ENCODE measurements at places on chromosomes 11 and 22. TPM values are rescaled to one million over a fixed set of nuclear protein-coding genes. Genes with fewer than 3 reads are reported as not detected.

Gene LGALS12
- 80.9 TPM for total RNA-seq

Gene OR6T1
- total RNA-seq = not detected

Gene KCNK4
- not detected for total RNA-seq

Gene GDPD5
- total RNA-seq = 46.2 TPM

Gene P4HA3
- 1.0 TPM for total RNA-seq

Gene SHISAL1
- total RNA-seq = 3.3 TPM

Gene SLC6A5
- not detected for total RNA-seq

Gene SLC5A1
- 1.2 TPM for total RNA-seq

Gene RANBP1
- 75.9 TPM for total RNA-seq

Gene KCNQ1OT1
- 3.0 TPM for total RNA-seq

- DNase-seq = no peak
Measured at GRCh38 chr11:134063991-134064747, 4.7 kb upstream of the JAM3 start.

DNA sequence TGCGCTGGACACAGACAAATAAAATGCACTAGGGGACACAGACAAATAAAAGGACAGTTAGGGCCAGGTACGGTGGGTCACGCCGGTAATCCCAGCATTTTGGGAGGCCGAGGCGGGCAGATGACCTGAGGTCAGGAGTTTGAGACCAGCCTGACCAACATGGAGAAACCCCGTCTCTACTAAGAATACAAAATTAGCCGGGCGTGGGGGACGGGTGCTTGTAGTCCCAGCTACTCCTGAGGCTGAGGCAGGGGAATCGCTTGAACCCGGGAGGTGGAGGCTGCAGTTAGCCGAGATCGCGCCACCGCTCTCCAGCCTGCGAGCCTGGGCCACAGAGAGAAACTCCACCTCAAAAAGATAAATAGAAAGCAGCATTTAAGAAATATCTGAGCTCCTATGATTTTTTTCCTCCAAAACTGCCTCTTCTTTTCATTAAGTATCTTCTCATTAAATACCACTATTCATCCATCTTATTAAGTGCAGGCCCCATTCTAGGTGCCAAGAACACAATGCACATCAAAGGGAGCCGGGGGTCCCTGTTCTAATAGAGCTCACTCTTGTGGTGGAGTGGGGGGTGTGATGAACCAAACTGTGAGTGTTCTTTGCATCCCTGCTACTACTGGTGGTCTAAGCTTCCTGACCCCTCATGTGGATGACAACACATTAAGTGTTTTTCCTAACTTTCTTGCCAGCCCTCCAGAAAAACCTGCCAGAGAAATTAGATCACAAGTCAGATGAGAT is 766 bp upstream of the ZNHIT2 start:
- DNase-seq = no peak

GRCh38 chr11:11293798-11294550 is 59.1 kb downstream of the CSNK2A3 start:
- DNase-seq = peak; percentile 28

DNA sequence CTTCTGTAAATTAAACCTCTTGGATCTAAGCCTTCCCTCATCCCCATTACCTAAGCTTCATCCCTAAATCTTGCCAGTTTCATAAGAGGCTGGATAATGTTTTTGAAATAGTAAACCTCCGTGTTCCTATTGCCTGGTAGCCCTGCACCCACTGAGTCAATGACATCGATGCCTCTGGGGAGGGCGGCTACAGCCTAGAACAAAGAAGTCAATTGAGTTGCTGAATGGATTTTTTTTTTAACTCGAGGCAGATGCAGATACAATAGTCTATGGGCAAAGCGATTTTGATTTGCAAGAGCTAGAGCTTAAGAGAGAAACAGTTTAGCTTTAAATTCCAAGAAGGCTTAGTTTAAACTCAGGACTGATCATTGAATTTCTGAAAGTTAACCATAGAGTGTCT is 121.3 kb downstream of the NECTIN1 start:
- no peak for DNase-seq

DNA sequence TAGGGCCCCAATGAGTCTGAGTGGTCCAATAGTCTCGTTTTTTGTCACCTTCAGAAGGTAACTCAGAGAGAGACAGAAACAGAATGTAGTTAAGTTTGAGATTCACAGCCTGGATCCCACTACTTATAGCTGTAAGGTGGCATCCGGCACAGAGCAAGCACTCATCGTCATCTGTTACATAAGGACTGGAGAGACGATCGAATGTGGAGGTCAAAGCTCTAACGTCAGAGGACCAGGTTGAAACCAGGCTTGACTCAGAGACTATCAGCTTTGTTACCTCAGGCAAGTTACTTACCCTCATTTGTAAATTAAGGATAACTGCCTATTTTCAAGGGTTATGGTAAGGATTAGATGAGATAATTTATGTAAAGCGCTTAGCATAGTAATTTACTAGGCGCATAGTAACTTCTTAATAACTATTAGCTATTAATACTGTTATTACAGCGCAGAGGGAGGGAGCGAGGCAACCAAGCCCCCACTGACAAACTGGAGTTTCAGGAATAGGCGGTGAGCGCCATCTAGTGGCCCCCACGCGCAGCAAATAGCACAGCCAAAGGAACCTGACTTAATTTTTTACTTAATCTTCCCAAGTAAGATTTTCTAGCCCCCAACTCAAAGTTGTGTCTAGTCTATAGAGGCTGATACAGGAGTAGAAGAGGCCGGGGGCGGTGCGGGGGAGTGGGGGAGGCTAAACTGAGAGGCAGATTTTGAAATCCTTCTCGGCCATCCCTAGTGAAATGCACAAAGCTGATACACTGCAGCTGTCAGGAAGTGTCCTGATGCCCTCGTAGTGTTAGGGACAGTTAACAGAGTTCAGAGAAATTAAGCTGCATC is 29.0 kb upstream of the API5 start:
- DNase-seq = no peak

GRCh38 chr11:71235719-71236118 is 16.7 kb downstream of the SHANK2 start:
- DNase-seq = peak; percentile 53

DNA sequence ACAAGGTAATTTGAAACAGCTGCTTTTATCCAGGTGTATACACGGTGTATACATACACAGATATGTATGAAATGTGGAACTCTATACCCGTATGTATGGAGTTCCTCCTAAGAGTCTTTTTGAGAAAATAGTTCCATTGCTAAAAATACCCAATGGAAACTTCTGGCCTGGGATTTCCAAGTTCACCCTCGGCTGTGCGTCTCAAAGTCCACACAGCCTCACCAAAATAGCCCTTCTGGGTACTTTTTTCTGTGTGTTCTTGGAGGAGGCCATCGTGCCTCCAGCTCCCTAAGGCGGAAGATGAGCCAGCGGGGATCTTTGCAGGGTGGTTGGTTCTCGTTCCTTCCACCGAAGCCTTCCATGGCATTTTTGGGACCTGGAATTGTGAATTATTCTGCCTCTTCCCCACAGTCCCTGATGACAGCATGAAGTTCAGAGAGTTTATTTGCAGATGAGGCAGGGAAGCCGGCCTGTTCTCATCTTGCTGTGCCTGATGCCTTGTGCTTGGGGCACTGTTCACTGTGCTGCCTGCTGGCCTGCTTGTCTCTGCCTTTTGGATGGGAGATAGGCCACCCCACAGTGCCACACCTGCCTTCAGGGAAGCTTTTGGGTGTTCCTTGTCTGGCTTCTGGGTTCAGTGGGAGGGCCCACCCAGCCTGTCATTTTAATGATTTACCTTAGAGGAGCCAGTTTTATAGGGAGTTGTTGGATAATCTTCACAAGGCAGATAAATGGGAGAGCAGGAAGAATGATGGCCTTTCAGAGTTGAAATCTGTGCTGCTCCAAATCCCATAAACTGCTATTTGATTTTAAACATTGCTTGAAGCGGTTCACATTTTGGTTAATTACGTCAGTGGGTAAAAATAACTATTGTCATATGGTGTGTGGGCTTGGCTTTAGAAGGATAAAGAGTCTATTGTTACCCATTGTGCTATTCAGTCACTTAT is 112.7 kb upstream of the OR4B1 start:
- DNase-seq = no peak

DNA sequence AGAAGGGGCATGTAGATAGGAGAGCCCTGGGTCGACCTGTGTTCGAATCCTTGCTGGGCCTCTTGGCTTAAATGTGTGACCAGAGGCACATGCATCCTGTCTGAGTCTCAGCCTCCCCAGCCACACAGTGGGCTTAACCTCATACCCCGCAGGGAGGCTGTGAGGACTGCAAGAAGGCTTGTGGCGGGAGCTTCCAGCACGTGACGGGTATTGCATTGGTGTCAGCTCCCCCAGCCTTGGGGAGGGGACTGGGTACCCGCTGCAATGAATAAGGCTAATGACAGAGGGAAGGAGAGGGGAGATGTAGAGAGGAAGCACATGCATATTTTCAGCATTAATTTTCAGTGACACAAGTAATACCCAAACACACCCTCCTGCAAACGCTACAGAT is 8.1 kb downstream of the RASD2 start:
- DNase-seq = no peak

GRCh38 chr11:93498641-93499040 is 44.5 kb downstream of the SMCO4 start:
- DNase-seq = no peak

GRCh38 chr11:46315783-46316563 is 31.3 kb upstream of the DGKZ start:
- DNase-seq = no peak

- no peak for DNase-seq
Measured at GRCh38 chr11:80586464-80586863, 1145.6 kb upstream of the TENM4 start.

- DNase-seq = no peak
Measured at GRCh38 chr22:45310331-45310976, 720 bp downstream of the FAM118A start.

DNA sequence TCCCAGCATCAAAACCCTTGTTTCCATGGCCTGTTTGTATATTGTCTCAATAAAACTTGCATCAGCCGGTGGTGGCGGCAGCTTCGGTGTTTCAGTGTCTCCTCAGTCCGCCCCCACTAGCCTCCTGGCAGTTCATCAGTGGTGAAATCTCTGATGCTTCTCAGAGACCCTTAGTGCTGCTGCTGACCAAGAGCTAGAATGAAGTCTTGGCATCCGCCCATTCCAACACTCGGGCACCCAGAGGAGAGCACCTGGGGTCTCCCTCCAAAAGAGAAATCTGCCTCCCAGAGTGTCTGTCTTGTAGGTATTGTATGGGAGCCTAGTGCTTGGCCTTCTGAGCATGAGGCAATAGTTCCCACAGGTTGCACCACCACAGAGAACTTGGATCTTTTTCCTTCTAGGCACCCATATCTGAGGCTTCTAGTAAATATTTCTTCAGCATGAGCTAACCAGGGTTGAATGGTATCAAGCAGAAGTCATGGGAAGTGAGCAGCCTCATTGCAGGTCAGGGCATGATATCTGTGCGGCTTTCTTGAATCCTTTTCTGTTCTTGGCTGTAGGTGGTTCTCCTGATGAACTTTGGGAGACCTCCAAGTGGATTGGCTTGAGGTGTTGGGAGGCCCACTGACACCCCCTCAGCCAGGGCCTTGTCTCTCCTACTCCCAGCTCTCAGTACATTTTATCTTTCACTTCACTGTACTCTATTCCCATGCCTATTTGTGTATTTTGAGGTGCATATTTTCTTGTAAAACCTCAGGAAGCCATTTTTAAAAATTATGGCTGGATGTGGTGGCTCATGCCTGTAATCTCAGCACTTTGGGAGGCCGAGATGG is 13.2 kb upstream of the AIFM3 start:
- no peak for DNase-seq

DNA sequence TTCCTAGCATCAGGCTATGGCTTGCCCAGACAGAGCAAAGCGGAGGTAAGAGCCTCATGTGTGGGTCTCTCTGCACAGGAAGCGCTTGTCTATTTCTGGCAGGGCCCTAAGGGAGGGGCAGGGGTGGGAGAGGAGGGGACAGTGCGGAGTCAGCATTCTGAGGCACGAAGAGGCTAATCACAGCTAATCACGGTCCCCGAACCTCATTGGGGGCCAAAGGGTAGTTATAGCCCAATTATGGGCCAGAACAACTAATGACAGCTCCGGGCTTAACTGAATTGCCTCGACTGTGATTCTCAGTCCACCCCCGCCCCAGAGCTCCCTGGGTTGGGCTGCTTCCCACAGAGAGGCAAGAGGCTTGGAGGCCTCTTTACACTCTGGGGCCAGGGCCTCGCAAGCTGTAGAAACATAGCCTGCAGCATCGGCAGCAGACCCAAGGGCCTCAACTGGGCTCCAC is 72.7 kb upstream of the PRDM11 start:
- DNase-seq = no peak

DNA sequence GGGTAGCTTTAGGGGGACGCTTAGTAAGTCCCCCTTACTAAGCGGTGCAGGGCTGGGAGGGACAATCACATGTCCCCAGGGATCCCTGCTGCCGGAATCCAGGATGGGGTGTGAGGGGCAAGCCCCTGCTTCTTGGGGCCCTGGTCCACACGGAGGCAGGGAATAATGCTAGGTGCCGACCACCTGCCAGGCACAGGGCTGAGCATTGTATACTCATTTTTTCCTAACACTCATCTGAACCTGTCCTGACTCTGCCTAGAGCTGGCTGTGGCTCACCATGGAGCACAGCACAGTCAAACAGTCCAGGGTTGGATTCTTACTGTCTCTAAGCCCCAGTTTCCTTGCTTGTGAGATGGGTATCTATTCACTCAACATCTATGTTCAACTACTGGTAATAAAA is 1.4 kb upstream of the LTBP3 start:
- DNase-seq = no peak

- DNase-seq = no peak
Measured at GRCh38 chr11:71537537-71537936, 288 bp upstream of the KRTAP5-8 start.

- DNase-seq = no peak
Measured at GRCh38 chr11:105192115-105192514, 52.5 kb upstream of the CARD18 start.

DNA sequence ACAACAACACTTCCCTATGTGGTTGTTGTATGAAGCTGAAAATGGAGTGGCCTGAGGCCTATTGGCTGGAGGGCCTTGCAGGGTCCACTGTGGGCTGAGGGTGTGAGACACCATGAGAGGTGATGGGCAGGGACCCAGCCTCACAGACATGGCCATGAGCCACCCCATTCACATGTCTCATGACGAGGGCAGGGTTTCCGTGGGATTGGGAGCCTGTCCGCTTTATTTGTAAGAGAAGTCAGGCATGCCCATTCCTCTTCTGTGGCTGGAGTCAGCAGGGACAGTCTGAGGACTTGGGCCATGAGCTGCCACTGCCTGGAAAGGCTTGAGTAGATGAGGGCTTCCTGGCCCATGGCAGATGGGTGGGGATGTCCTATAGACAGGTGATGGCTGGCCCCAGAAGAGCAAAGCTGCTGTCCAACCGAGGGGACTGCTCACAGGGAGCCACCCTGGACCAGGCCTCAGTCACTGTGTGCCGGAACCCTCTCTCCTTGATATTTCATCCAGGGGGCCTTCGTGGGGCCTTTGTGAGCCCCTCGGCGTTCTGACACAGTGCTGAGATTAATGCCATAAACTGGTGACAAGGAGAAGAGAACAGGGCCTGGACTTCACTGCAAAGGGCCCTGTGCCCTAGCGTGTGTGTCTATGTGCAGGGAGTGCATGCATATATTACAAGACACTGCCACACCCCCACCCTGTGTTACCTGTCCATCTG is 971.9 kb downstream of the BRD1 start:
- DNase-seq = peak; percentile 60

DNA sequence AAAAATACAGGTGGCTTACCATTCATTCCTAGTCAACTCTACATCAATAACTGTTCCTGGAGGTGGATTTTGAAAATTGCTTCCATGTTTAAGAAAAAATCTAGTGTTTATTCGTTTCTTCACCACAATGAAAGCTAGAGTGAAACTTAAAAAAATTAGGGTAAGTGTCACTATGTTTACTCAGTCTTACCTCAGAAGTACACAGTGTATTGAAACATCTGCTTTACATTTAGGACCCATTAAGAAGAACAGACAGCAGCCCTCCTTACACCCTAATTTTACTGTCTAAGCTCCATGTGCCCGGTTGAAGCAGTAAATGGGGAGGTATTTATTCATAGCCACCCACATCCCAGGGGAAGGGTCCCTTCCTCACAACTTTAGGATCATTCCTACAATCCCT is 51.4 kb downstream of the PIWIL3 start:
- DNase-seq = no peak
